ENCODE measurements at places on chromosomes 11 and 22. TPM values are rescaled to one million over a fixed set of nuclear protein-coding genes. Genes with fewer than 3 reads are reported as not detected.

The MMP3 gene
- total RNA-seq: not detected

DNA sequence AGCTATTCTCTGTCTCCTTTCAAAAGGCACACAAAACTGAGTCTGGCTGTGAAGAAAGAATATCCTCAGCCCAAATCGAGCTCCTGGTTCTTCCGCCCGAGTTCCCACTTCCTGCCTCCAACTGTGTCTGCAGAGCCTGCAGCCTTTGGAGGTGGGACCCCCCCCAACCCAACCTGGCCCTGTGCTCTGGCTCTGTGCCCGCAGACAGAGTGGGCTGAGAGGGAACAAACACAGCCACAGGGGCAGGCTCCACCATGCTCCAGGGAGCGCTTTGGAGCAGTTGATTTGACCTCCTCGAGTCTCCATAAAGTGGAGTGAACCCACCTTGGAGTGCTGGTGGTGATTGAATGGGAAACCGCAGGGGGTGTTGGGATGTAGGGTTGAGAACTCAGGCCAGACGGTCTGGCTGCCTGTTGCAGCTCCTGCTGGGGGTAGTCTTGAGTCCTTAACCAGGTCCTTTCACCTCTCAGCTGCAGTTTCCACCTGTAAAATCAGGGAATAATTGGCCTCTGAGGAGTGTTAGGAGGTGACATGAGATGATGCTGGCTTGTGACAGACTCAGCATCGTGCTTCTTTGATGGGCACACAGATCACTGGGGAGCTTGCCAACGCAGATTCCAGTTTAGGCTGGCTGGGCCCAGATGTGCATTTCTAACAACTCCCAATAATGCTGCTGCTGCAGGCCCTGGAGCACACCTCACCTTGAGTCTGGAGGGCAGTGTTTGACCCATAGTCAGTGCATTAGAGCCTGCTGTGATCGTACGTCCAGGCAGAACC, 11.4 kb downstream of the DAGLA start:
- H3K36me3 ChIP-seq: no peaks in the 10 kb centered on the region
- H3K4me1 ChIP-seq: peaks cover 21% of the 10 kb centered on the region
- H3K4me3 ChIP-seq: no peak overlapping the region

The DTX4 gene
- 1.0 TPM for total RNA-seq

DNA sequence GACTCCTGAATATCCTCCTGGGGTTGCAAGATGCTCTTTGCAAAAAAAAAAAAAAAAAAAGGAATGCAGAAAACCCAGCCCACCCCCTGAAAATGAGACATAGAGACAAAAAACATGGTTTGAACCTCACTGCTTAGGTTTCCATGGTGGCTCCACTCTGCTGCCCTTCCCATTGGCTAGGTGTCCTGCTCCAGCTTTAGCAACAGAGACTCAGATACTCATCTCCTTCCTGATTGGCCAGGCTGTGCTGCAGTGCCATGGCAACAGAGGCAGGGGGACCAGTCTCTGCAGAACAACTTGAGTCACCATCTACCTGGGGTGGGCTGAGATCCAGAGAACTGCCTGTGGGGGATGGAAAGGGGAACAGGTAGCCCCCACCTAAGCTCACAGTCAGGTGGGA, 17.4 kb upstream of the YWHAH start:
- no peak overlapping the region for H3K4me3 ChIP-seq
- no peaks in the 10 kb centered on the region for H3K36me3 ChIP-seq
- no peaks in the 10 kb centered on the region for H3K4me1 ChIP-seq
- DNase-seq: no peak

DNA sequence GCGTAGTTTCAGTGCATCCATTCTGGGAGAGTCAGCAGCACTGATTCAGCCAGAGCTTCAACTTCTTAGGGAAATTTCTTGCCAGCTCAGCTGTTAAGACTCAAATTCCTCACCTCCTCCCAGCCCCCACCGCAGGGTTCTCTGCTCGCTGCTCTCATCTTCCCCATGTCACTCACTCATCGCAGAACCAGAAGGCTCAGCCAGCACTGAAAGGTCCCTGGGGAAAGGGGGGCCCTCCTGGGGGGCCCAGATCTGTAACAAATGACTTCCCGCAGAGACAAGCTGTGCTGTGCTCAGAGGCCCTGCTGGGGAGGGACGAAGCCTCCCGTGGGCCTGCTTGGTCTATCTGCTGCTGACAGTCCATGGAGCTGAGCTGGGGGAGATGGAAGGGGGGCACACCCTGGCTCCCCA, 220.6 kb downstream of the NTM start:
- no peaks in the 10 kb centered on the region for H3K4me1 ChIP-seq
- no peaks in the 10 kb centered on the region for H3K36me3 ChIP-seq
- no peak for DNase-seq

DNA sequence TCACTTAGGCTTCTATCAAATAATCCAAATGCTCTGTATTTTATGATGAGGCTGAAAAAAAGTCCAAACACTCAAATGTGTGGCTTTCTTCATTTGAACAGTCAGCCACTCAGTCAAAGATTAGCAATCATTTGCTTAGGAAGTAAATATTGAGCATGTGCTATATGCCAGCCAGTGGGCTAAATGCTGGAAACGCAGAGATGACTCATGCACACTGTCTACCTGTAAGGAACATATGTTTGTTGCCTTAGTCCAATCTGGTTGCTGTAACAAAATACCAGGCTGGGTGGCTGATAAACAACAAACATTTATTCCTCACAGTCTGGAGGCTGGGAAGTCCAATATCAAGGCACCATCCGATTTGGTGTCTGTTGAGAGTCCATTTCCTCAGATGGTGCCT, 617.3 kb downstream of the NTM start:
- H3K36me3 ChIP-seq: no peaks in the 10 kb centered on the region
- H3K27ac ChIP-seq: no peak overlapping the region
- DNase-seq: no peak
- H3K27me3 ChIP-seq: no peaks in the 10 kb centered on the region
- H3K4me3 ChIP-seq: no peak overlapping the region

The PHLDA2 gene
- 1.1 TPM for total RNA-seq

DNA sequence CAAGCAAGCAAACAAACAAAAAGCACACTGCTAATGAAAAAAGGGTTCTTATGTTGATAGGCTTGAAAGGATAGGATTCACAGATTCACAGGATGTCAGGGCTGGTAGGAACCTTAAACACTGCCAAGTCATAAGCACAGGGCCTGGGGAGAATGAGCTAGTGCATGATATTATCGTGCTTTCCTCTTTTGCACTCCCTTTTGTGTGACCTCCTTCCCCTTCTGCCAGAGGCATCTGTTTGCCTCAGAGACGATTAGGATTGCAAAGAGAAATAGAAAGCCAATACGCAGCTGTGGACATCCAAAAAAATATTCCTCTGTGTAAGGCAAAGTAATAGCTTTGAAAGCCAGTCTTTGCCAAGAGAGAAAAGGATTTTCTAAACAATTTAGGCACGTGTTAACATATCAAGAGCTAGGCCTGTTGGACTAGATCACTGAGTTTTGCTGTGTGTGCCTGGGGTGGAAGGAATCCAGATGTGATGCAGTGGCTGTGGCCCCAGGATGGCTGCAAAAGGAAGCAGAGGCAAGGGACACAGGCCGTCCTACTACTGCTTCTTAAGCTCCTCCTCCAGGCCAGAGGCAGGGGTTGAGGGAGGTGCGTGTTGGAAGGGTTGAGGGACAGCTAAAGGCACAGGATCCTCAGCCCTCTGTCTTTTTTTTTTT, 30.6 kb downstream of the MCHR1 start:
- peaks cover 15% of the 10 kb centered on the region for H3K4me1 ChIP-seq
- H3K4me3 ChIP-seq: no peak overlapping the region
- no peaks in the 10 kb centered on the region for H3K36me3 ChIP-seq
- no peak for DNase-seq
- no peaks in the 10 kb centered on the region for H3K27me3 ChIP-seq

The OR4S2 gene
- total RNA-seq: not detected

GRCh38 chr22:33986167-33986771, 66.0 kb upstream of the LARGE1 start:
- no peak overlapping the region for H3K4me3 ChIP-seq
- no peaks in the 10 kb centered on the region for H3K4me1 ChIP-seq
- no peak overlapping the region for H3K27ac ChIP-seq
- no peaks in the 10 kb centered on the region for H3K27me3 ChIP-seq
- H3K36me3 ChIP-seq: no peaks in the 10 kb centered on the region

The PSMC3 gene
- 51.3 TPM for total RNA-seq

DNA sequence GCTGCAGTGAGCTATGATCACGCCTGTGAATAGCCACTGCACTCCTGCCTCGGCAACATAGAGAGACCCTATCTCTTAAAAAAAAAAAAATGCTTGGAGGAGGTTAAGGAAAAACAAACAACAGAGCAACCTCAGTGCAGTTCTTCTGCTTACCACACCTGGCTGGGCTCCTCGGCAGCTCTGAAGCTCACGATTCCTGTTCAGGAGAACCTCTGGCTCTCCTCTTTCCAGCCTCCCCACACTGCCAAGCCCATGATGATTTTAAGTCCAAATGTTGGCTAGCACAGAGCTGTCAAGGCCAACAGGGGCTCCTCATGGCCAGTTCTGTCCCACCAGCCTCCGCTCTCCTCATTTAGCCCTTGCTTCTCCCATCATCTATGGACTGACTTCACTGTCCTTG, 69.7 kb upstream of the ARFGAP3 start:
- H3K27me3 ChIP-seq: no peaks in the 10 kb centered on the region
- no peak overlapping the region for H3K27ac ChIP-seq
- H3K4me1 ChIP-seq: peaks cover 27% of the 10 kb centered on the region
- H3K36me3 ChIP-seq: peaks cover 2% of the 10 kb centered on the region
- no peak overlapping the region for H3K4me3 ChIP-seq
- no peak for DNase-seq

The MYBPC3 gene
- total RNA-seq: not detected

The DRD4 gene
- total RNA-seq: 0.70 TPM

The PRG3 gene
- total RNA-seq: not detected

Measured in CD4-positive, alpha-beta T cell (primary cell).